Activated CD8-positive, alpha-beta memory T cell treated with anti-CD3 and anti-CD28 coated beads for 1 hour (primary cell): ENCODE measurements at places on chromosomes 7 and 10.

GRCh38 chr7:10739401-10739800 lies 234.3 kb upstream of the PHF14 start:
- no peak for DNase-seq

GRCh38 chr7:33487998-33488682 lies 358.8 kb downstream of the BBS9 start:
- DNase-seq: no peak

DNA sequence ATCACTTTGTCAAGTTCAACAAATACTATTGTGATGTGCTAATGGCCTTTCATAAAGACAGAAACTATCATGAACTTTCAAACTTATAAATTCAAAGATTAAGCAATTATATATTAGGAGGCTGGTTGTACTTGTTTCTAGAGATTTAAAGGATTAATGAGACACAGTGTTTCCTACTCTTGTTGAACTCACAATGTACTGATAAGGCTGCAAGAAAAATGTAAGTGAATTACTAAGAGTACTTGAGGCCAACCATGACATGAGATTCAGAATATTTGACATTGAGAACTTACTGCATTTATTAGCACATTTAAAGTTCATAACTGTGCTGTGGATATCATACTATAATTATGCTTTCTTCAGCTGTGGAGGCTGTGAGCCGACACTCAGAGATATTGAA lies 1210.5 kb upstream of the SORCS1 start:
- DNase-seq: no peak

DNA sequence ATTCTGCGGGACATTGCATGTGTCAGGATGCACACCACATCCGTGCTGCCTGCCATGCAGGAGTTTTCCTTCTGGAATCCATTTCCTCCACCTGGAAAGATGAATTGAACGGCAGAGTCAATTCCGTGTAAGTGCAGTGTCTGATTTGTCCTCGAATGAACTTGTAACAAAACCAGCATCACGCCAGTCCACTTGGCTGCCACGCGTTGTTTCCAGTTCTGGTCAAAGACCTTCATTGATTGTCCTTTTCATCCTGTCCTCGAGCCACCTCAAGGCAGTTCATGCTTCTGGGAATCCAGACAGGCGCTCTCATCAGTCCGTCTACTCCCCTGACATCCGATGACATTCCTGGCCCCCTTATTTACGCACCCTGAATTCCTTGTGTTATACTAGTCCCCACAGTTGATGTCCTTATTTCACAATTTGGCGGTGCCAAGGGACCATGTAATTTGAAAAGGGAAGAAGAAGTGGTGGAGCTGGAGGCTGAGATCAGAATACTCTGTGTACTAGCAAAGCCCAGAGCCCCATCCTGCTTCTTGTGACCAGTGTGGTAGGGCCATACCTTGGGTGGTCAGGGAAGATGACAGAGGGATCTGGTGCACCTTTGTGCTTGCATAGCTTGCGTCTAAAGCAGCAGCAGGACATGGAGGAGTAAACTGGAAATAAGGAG lies 502.2 kb downstream of the PLXNA4 start:
- DNase-seq: no peak

DNA sequence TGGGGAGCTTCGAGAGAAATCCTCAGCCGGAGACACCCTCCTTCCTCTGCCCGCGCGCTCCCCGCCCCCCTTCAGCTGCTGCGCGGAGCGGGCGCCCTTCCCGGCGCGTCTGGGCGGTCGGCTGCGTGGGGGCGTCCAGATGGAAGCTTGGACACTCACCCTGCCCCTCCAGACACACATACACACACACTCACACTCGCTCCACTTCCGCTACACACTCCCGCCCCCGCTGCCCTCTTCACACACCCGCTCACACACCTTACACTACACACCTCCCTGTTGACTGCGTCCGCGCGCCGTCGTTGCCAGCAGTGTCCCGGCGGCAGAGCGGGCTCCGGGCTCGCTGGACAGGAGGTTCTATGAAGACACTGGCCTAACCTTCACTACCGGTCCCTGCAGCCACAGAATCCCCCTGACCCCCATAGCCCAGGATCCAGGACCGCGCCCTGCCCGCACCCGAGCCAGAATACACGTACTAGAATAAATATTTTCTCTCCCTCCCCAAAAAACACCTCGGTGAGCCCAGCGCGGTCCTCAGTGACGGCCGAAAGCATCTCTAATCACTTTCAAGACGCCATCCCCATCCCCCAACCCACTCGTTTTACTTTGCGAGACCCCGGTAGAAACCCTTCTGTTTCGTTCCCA lies 1.1 kb upstream of the EGR2 start:
- no peak for DNase-seq

DNA sequence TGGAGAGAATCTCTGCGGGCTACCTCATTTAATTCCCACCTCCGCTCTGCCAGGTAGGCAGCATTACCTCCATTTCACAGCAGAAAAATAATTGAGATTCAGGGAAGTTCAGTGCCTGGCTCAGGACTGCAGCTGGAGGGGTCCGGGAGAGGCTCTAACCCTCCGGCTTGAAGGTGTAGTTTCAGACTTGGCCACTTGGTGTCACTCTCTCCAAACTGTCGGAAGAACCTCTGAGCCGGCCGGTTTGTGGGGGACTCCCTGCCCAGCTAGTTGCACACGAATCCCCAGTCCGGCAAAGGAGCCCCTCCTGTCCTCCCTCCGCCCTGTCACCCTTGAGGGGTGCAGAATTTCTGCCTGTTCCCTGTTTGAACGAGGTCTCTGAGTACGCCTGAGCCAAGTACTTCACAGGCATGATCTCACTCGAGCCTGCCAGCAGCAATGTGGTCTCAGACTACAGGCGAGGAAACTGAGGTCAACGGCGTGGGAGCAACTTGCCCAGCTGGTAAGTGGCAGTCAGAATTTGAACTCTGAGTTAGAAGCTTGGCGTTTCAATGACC lies 144.7 kb upstream of the ZNF716 start:
- DNase-seq: no peak

DNA sequence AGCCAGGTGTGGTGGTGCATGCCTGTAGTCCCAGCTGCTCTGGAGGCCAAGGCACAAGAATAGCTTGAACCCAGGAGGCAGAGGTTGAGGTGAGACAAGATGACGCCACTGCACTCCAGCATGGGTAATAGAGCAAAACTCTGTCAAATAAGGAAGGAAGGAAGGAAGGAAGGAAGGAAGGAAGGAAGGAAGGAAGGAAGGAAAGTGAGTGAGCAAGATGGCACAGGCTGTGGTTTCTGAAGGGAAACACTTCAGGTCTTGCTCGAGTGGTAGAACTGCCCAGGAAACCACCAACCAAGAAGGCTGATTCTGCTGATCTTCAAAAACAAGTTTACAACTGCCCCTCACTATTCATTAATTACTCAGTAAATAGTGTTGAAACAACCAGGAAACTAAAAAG lies 45.2 kb downstream of the EZH2 start:
- DNase-seq: no peak

- no peak for DNase-seq
Measured at GRCh38 chr10:12685261-12686058, 316.1 kb downstream of the CCDC3 start.

DNA sequence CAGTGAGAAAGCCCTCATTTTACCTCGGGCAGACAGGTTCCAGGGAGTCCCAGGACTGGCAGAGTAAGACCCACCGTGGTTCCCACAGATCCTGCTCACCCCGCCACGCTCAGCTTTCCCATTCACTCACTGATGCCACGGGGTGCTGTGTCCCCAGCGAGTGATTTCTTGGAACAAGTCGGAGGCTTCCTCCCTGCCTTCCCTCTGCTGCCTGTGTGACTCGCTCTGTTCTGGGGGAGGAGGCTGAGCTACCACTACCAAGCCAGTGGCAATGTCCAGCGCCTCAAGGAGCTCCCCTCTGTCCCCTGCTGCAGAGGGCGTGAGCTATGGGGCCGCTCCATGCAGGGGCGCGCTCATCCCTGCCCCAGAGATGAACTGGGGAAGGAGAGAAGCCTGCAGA lies 12.6 kb downstream of the IL15RA start:
- no peak for DNase-seq

DNA sequence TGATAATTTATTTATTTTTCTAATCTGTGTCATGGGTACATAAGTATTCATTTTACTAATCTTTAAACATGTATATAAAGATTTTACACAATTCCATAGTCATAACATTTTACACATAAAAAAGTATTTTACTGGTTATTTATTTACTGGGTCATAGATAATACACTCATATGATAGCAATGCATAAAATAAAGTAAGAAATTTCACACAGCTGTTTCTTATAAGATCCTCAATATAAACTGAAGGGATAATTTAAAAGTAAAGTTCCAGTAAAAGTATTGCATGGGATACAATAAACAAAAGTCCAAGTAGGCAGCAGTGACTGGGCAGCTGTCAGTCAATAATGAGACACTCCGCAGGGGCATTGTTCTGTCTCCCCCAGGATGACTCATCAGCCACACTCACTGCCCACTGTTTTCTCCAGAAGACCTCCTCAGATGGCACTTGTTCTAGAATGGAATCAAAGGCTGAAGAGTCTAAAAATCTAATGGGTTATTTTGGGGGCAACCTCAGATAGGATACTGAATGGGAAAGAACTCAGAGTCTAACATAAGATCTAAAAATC lies 32.7 kb downstream of the DPY19L1 start:
- no peak for DNase-seq

- DNase-seq: no peak
Measured at GRCh38 chr7:90455163-90456030, 14.0 kb upstream of the PTTG1IP2 start.

DNA sequence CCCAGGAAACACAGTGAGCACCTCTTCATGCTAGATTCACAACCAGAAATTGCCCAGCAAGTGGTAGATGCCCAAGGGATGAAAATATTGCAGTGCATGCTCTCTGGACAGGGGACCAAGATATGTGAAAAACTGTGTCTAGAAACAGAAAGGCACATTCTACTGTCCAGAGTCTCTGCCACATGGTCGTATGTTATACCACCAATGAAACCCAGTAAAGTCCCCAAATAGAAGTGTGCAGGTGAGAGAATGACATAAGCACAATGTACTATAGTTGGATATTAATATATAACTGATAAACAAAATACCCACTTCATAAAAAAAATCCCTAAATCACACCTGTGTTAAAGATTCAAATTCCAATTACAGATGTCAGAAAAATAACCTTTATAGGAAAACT lies 43.8 kb downstream of the RASGEF1A start:
- no peak for DNase-seq

DNA sequence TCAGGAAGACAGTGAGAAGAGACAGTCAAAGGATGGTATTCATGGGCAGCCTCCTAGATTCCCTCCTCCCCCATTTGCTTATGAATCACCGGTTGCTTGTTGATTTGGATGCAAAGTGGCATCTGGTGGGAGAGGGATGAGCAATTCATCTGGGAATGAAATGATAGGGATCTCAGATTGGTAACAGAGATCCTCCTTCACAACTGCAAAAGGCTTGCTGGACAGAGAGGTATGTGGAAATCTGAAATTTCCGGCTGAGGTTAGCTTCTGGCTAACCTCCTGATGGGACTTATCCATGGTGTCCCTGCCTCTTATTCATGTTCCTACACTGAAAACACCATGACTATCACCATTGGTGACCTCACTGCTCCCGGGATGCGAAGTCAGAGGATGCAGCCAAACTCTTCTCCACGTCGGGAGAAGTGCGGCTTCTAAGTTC lies 48.4 kb upstream of the PODXL start:
- DNase-seq: no peak

- no peak for DNase-seq
Measured at GRCh38 chr10:55283031-55283430, 482.0 kb upstream of the PCDH15 start.

DNA sequence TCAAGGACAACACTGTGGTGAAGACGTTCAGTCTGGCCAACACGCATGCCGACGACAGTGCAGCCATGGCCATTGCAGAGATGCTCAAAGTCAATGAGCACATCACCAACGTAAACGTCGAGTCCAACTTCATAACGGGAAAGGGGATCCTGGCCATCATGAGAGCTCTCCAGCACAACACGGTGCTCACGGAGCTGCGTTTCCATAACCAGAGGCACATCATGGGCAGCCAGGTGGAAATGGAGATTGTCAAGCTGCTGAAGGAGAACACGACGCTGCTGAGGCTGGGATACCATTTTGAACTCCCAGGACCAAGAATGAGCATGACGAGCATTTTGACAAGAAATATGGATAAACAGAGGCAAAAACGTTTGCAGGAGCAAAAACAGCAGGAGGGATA lies 6.6 kb downstream of the LMOD2 start:
- no peak for DNase-seq

DNA sequence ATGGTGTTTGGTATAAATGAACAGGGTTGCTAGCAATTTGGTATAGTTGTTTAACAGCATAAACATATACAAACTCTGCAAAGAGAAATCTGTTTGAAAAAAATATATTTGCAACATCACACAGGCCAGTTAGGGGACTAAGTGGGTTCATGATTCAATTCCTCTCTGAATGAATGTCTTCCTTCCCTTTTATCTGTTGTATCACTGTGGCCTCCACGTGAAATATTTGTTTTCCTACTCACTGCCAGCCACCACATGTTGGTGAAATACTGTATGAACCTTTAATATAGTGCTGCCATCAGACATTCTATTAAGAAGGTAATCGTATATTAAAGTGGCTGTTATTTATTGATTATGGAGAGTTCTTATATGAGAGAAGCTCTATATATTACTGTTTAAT lies 157.0 kb downstream of the ARID5B start:
- no peak for DNase-seq

- no peak for DNase-seq
Measured at GRCh38 chr7:45597286-45597984, 23.3 kb downstream of the ADCY1 start.

- DNase-seq: no peak
Measured at GRCh38 chr10:104650635-104651331, 9.7 kb downstream of the SORCS3 start.

GRCh38 chr7:90613088-90613498 lies 17.0 kb downstream of the CDK14 start:
- no peak for DNase-seq

DNA sequence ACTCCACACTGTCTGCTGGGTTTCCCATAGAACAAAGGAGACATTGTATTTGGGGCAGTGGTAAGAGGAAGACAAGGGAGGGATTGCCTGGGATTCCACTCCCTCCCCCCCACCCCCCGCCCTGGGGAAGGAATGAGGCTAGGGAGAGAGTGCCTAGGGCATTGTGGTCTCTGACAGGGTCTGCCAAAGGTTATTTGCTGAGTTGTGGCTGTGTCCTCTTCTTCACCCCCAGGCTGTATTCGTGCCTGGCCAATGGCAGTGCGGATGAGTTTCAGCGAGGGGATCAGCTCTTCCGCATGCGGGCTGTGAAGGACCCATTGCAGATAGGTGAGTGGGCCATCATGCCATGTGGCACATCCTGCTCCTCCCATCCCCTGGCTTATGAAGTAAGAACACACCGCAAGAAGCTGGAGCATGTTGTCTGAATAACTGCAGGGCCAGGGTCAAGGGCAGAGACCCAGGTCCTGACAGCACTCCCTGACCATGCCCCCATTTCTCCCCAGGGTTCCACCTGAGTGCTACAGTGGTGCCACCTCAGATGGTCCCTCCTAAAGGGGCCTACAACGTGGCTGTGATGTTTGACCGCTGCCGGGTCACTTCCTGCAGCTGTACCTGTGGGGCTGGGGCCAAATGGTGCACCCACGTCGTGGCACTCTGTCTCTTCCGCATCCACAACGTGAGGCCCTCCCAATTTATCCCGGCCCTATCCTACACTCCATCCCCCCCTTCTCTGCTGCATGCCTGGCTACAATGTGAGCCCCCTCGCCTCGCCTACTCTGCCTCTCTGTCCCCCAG lies 3.7 kb downstream of the ZSWIM8 start:
- DNase-seq: no peak
